Esophagus squamous epithelium (tissue), 5 donors: ENCODE measurements at places on chromosomes 5 and 9.

DNA sequence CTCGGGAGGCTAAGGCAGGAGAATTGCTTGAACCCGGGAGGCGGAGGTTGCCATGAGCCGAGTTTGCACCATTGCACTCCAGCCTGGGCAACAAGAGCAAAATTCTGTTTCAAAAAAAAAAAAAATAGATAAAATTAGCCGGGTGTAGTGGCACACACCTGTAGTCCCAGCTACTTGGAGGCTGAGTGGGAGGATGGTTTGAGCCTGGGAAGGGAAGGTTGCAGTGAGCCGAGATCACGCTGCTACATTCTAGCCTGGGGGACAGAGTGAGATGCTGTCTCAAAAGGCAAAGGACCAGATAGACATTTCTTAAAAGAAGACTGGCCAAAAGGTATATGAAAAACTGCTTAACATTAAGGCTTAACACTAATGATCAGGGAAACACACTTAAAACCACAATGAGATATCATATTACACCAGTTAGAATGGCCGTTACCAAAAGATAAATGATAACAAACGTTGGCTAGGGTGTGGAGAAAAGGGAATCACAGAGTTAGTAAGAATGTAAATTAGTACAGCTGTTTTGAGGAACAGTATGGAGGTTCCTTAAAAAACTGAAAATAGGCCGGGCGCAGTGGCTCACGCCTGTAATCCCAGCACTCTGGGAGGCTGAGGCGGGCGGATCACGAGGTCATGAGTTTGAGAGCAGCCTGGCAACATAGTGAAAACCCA lies 10.1 kb upstream of the MARVELD2 start:
- no peak for DNase-seq

GRCh38 chr9:120348951-120349429 lies 231.0 kb downstream of the CDK5RAP2 start:
- DNase-seq = no peak

GRCh38 chr5:174098694-174099093 lies 53.2 kb downstream of the NSG2 start:
- no peak for DNase-seq

- no peak for DNase-seq
These were observed 37.1 kb upstream of the CEP120 start for GRCh38 chr5:123460296-123460729.

- no peak for DNase-seq
These were observed 20.8 kb downstream of the VAV2 start for GRCh38 chr9:133971121-133971951.

GRCh38 chr5:1032551-1033027 lies 24.0 kb downstream of the NKD2 start:
- DNase-seq = no peak

DNA sequence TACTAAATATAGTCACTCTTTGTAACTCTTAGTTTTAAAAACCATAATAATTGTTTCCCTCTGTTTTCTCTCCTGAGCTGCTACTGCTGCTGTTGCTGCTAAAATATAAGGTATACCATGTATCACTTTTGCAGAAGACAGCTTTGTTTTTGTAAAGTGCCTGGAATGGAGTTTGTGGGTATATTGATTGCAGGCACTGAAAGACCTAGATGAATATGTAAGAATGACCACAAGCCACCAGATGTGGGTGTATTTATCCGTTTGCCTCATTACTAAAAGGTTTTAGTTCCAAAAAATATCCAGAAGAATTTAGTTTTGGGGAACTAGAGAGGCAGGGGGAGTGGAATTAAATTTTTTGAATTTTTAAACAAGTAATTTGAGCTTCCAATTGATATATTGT lies 151.1 kb upstream of the CDKN2B start:
- no peak for DNase-seq

DNA sequence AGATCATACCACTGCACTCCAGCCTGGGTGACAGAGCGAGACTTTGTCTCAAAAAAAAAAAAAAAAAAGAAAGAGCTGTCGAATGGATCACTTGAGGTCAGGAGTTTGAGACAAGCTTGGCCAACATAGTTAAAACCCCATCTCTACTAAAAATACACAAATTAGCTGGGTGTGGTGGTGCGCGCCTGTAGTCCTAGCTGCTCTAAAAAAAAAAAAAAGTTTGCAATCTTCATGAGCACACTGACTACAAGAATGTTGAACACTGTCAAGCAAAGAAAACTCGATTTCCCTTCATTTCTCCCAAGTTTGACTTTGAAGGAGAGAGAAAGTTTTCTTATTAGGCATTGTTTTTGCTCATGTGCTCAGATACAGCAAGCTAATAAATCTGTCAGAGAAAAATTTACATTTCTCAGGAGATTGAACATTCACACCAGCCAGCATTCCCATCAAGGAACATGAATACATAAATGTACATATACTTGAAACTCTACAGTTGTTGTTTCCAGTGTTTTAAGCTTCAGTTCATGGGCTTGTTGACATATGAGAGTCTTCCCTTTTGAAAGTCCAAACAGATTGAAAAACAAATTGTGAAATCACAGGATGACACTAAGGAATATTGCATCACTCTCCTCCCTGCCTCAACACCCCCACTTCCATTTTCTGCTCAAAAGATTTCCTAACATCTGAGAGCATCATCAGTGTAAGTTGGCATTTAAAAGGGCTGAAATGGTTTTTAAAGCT lies 81.8 kb downstream of the ARRDC3 start:
- DNase-seq = no peak

DNA sequence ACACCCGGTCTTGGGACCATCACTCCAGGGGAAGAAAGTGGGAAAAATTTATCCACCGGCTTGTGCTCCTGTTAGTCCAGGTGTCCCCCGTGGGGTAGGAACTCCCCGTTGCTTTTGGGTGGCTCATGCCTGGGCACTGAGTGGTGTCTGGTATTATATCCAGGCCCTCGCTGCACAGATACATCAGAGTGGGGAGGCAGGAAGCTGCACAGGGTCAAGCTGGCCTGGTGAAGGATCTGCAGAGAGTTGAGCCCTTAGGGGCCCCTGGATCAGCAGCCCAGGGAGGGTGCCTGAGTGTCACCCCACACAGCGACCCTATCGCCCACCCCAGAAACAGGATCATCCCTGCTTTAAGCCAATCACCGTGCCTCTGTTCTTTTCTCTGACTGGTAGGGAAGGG lies 24.4 kb upstream of the COL5A1 start:
- DNase-seq = no peak

- no peak for DNase-seq
These were observed 26.8 kb downstream of the BARHL1 start for GRCh38 chr9:132609184-132609583.

DNA sequence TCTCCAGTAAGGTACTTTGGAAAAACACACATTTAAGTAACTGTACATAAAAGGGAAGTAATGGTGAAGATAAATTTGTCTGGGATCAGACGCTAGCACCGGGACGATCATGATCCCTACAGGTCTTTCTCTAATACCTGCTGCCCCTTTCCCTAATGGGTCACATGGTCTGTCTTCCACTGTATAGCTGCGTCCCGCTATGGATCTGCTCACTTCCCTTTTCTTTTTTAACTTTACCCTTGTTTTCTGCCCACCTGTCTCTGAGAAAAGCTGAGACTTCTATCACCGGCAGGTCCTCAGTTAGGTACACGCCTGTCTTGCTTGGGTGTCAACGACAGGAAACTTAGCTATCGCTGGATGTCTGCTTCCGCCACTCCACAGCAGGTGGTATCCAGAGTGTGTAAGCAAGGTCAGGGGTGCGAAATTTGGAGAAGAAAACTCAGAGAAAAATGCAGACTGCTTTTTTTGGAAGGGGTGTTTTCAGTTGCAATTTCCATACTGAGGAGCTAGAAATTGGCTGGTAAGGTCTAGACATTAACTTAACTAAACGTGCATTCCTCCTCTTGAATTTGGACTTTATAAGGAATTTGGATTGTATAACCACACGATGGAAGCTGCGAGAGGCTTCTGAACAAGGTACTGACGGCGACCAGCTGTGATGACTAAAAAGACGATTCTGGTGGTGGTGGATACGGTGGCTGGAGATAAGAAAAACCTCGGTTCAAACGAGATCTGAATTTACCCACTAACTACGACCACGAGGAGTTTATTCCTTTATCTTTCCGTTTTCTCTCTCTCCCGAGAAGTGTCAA lies 1.1 kb upstream of the ICE1 start:
- DNase-seq = no peak

GRCh38 chr9:84343111-84343521 lies 2.6 kb upstream of the SLC28A3 start:
- no peak for DNase-seq

DNA sequence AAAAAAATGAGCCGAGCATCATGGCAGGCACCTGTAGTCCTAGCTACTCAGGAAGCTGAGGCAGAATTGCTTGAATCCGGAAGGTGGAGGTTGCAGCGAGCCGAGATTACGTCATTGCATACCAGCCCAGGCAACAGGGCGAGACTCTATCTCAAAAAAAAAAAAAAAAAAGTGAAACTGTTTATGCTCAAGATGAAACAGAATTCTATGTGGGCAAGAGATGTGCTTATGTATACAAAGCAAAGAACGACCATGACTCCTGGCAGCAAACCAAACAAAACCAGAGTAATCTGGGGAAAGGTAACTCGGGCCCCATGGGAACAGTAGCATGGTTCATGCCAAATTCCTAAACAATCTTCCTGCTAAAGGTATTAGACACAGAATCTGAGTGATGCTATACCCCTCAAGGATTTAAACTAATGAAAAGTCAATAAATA lies 32.6 kb upstream of the PLAC8L1 start:
- DNase-seq = no peak

GRCh38 chr9:27145143-27145542 lies 36.1 kb downstream of the TEK start:
- DNase-seq = no peak

DNA sequence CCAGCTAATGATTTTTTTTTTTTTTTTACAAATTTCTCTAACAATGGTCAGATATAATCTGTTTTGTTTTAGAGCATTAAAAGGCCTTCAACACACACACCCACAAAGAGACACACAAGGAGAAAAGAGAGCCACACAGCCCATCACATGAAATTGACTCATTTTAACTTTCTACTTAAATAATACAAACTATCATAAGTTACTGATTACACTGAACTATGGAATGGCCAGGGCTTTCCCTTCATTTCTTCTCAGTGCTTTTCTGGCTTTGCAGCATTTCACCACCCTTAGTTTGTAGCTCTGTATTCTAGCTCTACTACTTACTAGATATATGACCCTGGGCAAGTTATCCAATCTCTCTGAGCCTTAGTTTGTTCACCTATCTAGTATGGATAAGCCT lies 13.2 kb downstream of the REEP5 start:
- DNase-seq = no peak
